ENCODE measurements at places on chromosomes 16 and 17. TPM values are rescaled to one million over a fixed set of nuclear protein-coding genes. Genes with fewer than 3 reads are reported as not detected.

GRCh38 chr16:77897129-77897437 is 108.7 kb downstream of the VAT1L start:
- DNase-seq = peak; percentile 92
- H3K36me3 ChIP-seq = no peaks in the 10 kb centered on the region
- no peaks in the 10 kb centered on the region for H3K27me3 ChIP-seq
- H3K4me3 ChIP-seq = no peak overlapping the region
- peak overlapping the region; percentile 82 for H3K27ac ChIP-seq

TBC1D3K gene
- polyA plus RNA-seq = not detected

OR3A3 gene
- polyA plus RNA-seq = not detected

KRTAP1-5 gene
- 6.3 TPM for polyA plus RNA-seq

NETO2 gene
- polyA plus RNA-seq = 37.7 TPM

Measured in fibroblast of lung (primary cell).